Hematopoietic multipotent progenitor cell treated with erythropoietin and hydrocortisone succinate and interleukin-3 and kit ligand, for 8 days (in vitro differentiated cells): ENCODE measurements at places on chromosomes 2 and 18.

DNA sequence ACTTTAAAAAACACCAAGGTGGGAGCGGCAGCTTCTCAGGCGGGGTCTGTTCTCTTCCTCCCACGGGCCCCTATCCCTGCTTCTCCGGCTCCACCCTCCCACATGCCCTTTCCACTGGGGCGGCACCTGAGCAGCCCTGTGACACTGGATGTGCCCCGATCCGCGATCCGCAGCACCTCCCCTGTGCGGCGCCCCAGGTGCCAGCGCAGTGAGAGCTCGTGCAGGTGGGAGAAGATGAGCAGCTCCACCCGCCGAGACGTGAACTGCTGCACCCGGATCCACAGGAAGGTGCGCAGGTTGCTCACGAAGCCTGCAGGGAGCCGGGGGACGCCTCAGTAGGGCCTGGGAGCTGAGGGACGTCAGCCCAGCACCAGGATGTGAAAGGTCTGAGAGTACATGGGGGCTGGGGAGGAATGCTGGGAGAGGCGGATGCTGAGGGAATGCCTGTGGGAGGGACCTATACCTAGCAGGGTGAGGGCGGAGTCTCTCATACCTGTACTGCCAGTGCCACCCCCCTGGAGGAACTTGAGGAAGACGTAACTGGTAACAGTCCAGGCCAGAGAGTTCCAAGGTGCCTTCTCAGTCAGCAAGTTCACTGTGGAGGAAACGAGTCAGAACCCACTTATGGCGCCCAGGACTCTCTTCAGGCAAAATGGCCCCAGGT lies 2.8 kb downstream of the ABCB6 start:
- no peak for DNase-seq

- DNase-seq, result no peak
Observed at GRCh38 chr2:10494351-10495066, 46.4 kb upstream of the ODC1 start.

DNA sequence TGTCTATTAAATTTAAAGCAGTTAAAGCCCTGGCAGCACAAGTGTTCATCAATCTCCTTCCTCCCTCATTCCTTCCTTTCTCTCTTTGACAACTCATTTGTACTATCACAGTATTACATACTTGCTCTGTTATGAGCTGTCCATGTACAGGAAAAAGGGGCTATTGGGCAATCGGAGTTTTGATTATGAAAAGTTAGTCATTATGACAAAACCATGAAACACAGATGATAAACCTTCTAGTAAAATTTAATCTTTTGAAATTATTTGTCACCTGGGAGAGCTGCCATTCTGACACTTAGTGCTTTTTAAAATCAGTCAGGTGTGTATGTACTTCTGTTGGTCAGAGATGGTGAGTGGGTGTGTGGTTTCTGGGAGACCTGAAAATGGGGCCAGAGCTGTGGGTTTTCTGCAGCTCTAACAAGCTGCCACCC lies 39.4 kb downstream of the MAP4K4 start:
- no peak for DNase-seq

DNA sequence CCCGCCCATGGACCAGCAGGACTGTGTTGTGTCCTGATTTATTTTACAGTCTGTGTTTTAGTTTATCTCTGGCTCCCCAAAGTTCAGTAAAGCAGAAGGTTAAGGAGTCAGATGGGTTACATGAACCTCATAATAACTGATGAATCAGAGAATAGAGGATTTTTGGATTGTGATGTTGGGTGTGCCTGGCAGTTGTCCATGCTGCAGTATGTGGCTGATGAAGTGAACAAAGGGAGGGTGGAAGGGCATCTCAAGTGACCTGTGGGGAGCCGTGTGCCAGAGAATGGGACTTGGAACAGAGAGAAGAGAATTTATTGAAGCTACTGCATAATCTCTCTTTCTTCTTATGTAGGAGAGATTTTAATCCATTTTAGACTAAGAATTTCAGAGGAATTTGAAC lies 145.5 kb downstream of the MAP4K4 start:
- no peak for DNase-seq

GRCh38 chr2:10863837-10864236 lies 47.9 kb upstream of the KCNF1 start:
- DNase-seq, result peak; percentile 23

DNA sequence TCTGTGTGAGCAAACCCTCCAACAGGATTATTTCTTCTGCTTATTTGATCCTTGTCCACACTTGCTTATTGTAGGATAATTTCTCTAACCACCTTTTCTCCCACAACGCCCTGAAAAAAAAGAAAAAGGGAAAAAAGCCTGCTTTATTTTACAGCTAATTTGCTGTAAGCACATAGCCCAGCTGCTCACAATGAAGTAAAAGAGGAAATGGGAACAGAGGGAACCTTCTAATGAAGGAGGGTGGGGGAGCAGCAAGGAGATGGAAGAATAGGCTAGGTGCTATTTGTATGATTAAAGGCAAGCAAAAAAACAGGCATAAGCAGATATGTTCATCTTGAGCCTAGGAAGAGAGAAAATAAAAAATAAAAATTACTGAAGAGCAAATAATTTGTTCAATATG lies 331.6 kb downstream of the TXNL1 start:
- DNase-seq, result no peak

- DNase-seq, result no peak
Observed at GRCh38 chr2:58569475-58570185, 328.5 kb upstream of the FANCL start.

DNA sequence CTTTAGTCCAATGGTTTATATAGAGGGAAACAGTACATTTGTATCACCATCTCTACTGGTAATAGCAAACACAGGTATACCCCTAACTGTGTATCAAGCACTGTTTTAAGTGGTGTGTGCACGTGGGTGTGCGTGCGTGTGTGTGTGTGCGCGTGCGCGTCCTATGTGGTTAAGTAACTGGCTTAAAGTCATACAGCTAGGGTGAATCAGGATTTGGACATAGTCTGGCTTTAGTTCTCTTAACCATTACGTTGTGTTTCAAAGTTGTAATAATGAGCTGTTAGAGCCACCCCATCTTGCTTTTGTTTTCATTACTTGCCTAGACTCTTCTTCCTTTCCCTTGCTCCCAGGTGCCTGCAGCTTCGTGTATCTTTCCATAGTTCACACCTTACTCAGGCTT lies 2.1 kb downstream of the HADHB start:
- DNase-seq, result peak; percentile 13

- DNase-seq, result no peak
Observed at GRCh38 chr2:104856973-104857261, 3.0 kb downstream of the POU3F3 start.
